ENCODE measurements at places on chromosomes 7 and 10.

DNA sequence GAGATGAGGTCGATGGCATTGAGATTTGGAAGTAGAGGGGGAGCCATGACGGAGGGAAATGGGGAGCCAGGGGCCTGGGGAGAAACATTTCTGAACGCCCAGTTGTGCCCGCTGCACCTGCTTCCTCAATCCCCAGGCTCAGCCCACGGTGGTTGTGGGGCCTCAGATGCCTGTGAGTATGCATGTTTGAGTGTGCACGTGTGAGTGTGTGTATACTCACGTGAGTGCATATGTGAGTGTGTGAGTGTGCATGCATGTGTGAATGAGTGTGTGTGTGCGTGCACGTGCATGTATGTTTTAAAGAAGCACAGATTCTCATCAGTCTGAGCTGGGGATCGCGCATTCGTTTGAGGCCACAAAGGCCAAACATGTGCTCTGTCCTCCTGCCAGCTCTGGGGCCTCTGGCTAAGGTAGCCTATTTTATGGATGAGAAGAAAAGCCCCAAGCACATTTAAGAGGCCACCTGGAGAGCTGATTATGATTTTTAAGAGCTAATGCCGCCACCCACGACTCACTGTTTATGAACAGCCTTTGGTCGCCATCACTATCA, 154.8 kb downstream of the ARHGAP12 start:
- DNase-seq, result no peak

DNA sequence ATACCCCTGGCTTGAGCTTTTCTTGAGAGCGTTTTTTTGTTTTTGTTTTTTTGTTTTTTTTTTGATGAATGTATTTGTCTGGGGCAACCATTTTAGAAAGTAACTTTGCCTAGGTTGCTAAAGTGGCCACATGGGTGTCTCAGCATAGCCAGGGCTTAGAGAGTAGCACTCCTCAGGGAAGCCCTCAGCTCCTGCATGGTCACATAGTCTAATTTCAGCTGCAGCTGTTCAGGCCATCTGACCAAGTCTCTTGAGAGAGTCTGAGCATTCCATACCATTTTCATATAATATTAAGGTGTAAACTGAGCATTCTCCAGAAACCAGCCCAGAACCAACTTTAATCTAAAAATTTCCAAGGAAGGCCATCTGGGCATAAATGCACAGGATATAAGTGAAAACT, 186.4 kb downstream of the NPSR1 start:
- DNase-seq, result no peak

GRCh38 chr7:21099432-21099831, 312.7 kb upstream of the SP8 start:
- DNase-seq, result no peak

DNA sequence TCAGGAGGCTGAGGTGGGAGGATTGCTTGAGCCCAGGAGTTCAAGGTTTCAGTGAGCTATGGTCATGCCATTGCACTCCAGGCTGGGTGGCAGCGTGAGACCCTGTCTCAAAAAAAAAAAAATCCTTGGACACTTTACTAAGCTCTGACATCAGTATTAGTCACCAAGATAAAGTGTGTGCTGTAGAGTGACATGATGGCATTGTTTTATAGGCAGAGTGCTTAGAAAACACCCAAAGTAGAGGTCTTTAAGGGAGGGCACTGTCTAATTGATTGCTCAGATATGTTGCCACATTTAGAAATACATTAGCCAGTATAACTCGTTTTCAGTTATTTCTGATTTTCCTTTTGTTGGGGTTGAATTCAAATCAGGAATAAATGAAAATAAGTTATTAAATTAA, 235.9 kb downstream of the REEP3 start:
- DNase-seq, result no peak

DNA sequence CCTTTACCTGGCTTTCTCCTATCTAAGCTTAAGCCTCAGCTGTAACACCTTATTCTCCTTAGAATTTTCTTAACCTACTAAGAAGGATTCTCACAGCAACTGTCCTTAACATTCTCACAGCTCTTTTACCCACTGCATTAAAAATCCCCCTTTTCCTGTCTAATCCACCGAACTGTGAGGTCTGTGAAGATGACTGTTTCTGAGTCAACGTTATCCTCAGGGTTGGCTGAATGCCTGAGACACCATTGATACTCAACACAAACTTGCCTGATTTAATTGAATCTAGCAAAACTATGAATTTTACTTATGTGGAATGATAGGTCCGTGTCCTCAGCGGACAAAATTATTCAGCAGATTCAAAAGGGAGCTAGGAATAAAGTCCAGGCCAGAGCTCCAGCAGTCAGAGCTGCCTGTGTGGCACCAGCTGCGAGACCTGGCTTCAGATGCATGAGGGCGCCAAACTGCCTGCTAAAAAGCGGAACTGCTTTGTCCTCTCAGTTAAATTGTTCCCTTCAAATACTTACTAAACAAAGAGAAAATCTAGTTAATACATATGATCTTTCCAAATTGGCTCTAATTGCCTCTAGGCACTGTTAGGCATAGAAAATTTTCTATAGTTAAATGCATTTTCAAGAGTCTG, 33.4 kb upstream of the VWDE start:
- DNase-seq, result no peak

- no peak for DNase-seq
Observed at GRCh38 chr7:151745706-151746105, 131.2 kb downstream of the PRKAG2 start.

GRCh38 chr10:86370006-86370585, 3.5 kb upstream of the GRID1 start:
- DNase-seq, result peak; percentile 83

DNA sequence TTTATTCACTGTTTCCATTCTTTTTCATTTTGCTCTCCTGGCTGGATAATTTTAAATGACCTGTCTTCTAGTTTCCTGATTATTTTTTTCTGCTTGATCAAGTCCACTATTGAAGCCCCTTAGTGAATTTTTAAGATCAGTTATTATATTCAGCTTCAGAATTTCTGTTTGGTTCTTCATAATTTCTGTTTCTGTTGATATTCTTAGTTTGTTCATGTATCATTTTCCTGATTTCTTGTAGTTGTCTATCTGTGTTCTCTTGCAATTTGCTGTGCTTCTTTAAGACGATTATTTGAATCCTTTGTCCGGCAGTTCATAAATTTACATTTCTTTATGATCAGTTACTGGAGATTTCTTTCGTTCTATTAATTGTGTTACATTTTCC, 75.2 kb upstream of the CCDC71L start:
- no peak for DNase-seq

DNA sequence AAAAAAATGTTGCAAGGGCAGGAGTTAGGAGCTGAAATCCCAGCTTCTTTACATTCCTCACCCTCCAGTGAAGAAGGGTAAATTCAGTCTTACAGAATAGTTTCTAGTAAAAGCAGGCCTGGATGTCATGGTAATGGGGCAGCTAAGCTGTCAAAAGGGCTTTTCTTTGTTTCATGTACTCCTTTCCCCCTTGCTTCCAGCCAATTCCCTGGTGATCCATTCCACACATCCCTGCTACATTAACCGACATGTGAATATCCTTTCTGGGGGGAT, 36.0 kb downstream of the RHEB start:
- no peak for DNase-seq

- no peak for DNase-seq
Observed at GRCh38 chr10:90032519-90032918, 331.1 kb downstream of the KIF20B start.

- peak; percentile 74 for DNase-seq
Observed at GRCh38 chr7:157523766-157524421, 187.1 kb downstream of the DNAJB6 start.

DNA sequence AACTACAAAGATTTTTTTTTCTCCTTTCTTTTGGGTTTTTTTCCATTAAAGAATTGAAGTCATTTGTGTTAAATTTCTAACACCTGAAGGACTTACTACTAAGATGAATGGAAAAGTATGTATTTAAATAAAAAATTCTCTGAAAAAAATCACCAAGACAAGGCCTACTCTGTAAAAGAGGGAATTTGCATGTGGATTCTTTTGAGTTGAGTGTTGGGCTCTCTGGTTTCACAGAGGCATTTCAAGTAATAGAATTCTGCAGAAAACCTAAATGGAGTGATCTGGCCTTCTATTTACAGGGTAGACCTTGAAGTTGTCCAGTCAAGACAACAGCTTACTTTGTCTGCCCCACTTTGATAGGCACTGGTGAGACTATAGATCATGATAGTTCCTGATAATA, 4.1 kb downstream of the LRRC17 start:
- DNase-seq, result no peak

GRCh38 chr10:96044736-96045135, 1.4 kb downstream of the CCNJ start:
- DNase-seq, result no peak

- DNase-seq, result peak; percentile 99
Observed at GRCh38 chr7:73718905-73719805, at the start of gene STX1A. TSS of gene STX1A (minus strand) at chr7:73719669. CDS start at chr7:73719631, 38 bp downstream.

GRCh38 chr7:38905056-38905759, 3.8 kb downstream of the VPS41 start:
- peak; percentile 48 for DNase-seq

GRCh38 chr10:91908337-91909116, 759 bp downstream of the FGFBP3 start:
- peak; percentile 93 for DNase-seq

DNA sequence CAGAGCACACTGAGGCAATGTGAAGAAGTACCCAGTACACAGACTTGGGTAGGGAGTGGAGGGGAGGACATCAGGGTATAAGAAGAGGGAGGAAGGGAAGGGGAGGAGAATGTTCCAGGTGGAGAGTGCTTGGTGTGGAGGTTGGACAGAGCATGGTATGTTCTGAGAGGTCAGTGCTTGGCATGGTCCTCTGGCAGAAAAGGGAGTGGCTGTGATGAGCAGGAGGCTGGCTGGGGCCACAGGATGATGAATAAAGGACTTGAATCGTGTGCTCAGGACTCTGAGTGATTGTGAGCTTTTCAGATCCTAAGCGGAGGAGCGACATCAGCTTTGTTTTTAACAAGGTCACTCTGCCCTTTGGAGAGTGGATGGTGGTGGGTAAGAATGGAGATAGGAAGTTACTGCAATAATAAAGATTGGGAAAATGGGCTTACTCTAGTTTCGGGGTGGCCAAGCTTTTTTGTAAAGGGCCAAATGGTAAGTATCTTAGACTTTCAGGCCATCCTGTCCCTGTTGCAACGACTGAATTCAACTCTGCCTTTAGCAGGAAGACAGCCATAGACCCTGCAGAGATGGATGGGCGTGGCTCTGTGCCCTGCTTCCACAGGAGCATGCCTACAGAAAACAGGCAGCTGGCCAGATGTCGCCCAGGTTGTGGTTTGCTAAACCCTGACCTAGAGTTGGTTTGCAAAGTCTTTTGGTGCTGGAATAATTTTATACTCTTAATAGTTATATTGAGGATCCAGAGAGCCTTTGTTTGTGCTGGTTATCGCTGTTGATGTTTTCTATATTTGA, 8.4 kb downstream of the PPP2R2D start:
- no peak for DNase-seq

GRCh38 chr10:101566333-101567164, 21.5 kb downstream of the POLL start:
- DNase-seq, result peak; percentile 94

GRCh38 chr7:73830681-73831583, at the start of gene CLDN4:
TSS of gene CLDN4 (plus strand) at chr7:73830996. CDS start at chr7:73831202, 206 bp downstream.
- DNase-seq, result peak; percentile 72

DNA sequence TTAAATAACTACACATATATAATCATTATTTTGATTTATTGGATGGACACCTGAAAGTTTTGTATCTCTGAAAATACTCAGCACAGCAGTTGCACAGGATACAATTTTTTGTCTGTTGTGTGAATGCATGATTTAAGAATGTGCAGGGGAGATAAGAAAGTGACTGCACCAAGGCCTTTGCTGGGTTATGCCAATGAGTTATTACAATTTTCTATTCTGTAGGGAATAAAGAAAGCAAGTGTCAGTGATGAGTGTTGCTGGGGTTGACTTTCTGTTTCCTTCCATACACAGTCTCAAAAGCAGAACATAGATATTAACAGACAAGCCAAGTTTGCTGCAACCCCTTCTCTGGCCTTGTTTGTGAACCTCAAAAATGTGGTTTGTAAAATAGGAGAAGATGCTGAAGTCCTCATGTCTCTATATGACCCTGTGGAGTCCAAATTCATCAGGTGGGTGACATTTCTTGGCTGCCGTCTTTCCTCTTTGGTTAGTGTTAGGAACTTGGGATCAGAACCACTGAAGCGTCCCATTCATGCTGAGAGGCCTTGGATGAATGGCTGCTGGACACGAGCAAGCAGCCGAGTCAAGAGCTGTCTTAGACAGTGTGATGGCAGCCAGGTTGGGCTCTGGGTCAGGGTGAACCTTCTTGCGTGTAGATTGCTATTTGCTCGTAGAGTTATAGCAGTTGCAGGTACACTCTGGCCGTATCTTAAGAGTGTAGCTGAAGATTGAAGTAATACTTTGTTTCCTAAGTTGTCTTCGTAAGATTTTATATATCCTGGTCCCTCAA, 92.8 kb downstream of the DOCK1 start:
- DNase-seq, result peak; percentile 93

GRCh38 chr10:35027567-35027966, 62.6 kb downstream of the CUL2 start:
- no peak for DNase-seq

- no peak for DNase-seq
Observed at GRCh38 chr7:135185471-135186260, 15.2 kb upstream of the CYREN start.

- DNase-seq, result peak; percentile 68
Observed at GRCh38 chr7:99083068-99083651, 60.7 kb downstream of the SMURF1 start.

DNA sequence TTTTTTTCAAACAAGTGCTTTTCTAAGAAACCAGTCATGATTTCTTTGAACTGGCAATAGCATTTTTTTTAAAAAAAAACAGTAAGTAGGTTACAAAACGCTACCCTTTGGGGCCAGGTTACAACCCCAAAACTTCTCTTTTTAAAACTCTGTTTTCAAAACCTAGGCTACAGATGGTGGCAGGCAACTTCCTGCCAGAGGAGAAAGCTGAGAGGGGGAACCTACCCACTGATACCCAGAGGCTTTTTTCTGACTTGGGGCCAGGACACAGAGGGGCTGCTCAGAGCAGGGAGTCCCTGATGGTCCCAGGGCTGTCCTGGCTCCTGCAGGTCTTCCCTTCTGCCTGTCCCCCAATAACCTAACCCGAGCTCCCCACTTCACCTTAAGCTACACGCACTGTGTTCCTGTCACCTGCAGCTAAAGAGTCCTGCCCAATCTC, 6.9 kb downstream of the STN1 start:
- DNase-seq, result no peak

- DNase-seq, result no peak
Observed at GRCh38 chr10:128274938-128275337, 148.7 kb upstream of the MKI67 start.

- DNase-seq, result no peak
Observed at GRCh38 chr7:150514748-150515222, at the start of gene GIMAP7. TSS of gene GIMAP7 (plus strand) at chr7:150514872. CDS start at chr7:150519975, 5,103 bp downstream.

DNA sequence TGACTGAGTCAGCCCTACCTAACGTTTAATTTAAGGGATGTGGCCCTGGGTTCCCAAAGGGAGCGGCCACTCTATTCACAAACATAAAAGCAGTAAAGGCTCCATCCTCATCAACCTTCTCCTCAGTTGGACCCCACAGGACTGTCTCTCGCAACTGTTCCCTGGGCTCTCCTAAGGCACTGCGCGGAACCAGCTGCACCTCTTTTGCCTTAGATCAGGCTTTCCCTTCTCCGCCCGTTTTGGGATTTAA, 689 bp upstream of the GTPBP4 start:
- no peak for DNase-seq
